NCI-H1694 (cell line): ENCODE measurements at places on chromosomes 2 and 18.

GRCh38 chr18:74314759-74315463, 728 bp upstream of the C18orf63 start:
- DNase-seq, result no peak

DNA sequence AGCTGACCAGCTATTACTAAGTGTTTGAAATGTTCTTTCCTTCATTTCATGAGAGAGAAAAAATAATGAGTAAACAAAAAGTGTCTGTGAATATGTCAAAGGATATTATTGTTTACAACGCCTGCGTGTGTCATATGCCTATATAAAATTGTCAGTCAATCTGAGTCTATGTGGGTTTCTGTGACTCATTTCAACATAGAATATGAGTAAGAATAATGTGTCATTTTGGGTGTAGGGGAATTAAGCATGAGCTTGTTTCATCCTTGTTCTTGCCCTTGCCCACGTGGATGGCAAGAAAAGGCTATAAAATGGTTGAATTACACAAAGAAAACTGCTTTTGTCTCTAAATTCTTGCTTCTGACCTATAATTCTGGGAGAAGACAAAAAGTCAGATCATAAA, 466.0 kb downstream of the PTH2R start:
- DNase-seq, result no peak

DNA sequence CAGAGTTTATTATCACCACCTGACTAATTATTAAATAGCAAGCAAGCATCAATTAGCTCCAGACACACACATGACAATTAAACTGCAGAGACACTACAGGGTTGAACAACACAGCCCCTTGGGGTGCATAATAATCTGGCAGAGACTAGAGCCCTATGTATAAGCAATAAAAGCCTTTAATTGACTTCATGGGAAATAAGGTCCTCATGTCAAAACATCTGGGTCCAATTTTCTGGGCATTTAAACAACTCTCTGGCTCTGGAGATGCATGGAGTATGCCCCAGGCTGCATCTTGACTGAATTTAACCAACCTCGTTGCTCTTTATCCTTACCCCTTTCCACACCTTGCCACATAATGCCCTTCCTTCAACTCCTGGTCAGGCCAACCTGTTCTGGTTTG, 270.7 kb upstream of the THUMPD2 start:
- no peak for DNase-seq

GRCh38 chr18:9055185-9055584, 47.3 kb upstream of the NDUFV2 start:
- DNase-seq, result no peak

DNA sequence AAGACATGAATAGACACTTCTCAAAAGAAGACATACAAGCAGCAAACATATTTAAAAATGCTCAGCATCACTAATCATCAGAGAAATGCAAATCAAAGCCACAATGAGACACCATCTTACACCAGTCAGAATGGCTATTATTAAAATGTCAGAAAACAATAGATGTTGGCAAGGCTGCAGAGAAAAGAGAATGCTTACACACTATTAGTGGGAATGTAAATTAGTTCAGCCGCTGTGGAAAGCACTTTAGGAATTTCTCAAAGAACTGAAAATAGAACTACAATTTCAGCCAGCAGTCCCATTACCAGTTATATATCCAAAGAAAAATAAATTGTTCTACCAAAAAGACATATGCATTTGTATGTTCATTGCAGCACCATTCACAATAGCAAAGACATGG, 61.7 kb downstream of the STRADB start:
- DNase-seq, result no peak

DNA sequence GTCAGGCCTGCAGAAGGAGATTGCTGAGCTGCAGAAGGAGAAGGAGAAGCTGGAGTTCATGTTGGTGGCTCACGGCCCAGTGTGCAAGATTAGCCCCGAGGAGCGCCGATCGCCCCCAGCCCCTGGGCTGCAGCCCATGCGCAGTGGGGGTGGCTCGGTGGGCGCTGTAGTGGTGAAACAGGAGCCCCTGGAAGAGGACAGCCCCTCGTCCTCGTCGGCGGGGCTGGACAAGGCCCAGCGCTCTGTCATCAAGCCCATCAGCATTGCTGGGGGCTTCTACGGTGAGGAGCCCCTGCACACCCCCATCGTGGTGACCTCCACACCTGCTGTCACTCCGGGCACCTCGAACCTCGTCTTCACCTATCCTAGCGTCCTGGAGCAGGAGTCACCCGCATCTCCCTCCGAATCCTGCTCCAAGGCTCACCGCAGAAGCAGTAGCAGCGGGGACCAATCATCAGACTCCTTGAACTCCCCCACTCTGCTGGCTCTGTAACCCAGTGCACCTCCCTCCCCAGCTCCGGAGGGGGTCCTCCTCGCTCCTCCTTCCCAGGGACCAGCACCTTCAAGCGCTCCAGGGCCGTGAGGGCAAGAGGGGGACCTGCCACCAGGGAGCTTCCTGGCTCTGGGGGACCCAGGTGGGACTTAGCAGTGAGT, 19.4 kb downstream of the FOSL2 start:
- no peak for DNase-seq

GRCh38 chr2:240960309-240960970, 38.0 kb upstream of the SNED1 start:
- DNase-seq, result no peak

DNA sequence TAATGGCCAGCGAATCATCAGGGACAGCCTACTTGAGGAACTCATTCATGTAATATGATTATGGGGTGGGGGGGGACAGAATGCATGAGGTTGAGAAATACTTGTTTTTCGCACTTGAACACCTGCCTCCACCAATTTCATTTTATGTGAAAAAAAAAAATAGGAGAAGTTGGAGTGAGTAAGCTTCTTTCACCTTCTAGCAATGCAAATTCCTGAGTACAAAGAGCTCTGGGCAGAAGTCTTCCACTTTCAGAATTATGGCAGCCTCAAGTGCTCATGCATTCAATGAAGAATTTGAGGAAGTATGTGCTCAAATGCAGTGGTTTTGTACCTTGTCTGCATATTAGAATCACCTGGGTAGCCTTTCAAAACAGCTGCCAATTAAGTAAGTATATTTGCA, 40.1 kb upstream of the GPD2 start:
- no peak for DNase-seq

GRCh38 chr2:75555701-75556100, 5.0 kb downstream of the EVA1A start:
- no peak for DNase-seq

GRCh38 chr18:48670751-48671560, 132.1 kb downstream of the CTIF start:
- DNase-seq, result no peak

GRCh38 chr18:7754258-7754657, 187.1 kb downstream of the PTPRM start:
- no peak for DNase-seq

- DNase-seq, result no peak
Observed at GRCh38 chr2:181949047-181949446, 36.6 kb upstream of the PPP1R1C start.

- no peak for DNase-seq
Observed at GRCh38 chr2:172813314-172813888, 77.8 kb downstream of the RAPGEF4 start.

DNA sequence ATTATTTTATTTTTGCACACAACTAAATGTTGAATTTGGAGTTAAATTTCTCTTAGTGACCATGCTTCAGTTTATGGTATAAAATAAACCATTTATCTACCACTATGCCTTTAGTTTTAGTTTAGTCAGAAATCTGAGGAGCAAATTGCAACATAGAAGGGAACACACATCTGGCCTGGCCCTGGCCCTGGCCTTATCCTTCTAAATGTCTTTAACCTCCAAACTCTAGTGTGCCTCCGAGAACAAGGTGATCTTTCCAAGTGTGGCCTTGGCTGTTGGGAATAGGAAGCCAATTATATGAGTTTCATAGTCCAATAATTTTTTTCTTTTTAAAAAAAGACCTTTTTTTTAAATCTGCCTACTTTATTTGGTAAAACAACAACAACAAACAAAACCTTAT, 31.8 kb upstream of the GREB1L start:
- DNase-seq, result no peak

- DNase-seq, result peak; percentile 91
Observed at GRCh38 chr2:237299906-237300305, 114.1 kb downstream of the COL6A3 start.

DNA sequence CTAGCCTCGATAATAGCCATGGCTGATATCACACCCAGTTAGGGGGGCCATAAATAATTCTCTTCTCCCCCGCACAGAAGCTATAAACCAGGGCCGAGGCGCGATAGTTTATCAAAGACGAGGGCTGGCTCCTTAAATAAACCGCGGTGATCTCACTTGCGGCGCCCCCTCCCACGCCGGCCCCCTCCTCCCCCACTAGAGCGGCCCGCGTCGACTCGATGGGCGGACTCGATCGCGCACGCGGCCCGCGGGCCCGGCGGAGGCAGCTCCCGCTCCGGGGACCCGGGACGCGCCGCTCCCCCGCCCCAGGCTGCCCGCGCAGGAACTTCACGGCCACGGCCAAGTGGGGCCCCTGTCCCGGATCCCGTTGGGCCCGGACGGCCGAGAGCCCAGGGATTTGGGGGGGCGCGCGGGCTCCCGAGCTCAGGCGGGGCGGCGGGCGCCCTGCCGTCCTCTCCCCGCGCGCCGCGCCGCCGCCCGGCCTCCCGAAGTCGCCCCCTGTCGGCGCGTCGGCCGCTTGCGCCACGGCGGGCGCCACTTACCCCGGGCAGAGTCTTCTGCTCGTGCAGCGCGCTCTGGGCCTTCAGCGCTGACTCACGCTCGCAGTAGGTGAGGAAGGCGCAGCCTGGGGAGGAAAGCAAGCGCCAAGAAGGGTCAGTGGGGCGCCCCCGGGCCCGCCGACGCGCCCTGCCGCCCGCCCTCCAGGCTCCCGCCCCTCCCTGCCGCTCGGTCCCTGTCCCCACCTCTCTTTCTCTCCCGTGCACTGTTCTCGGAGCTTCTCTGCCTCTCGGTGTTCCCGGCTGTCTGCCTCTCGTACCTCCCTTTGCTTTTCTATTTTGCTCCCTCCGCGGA, 80.4 kb downstream of the CELF4 start:
- no peak for DNase-seq

DNA sequence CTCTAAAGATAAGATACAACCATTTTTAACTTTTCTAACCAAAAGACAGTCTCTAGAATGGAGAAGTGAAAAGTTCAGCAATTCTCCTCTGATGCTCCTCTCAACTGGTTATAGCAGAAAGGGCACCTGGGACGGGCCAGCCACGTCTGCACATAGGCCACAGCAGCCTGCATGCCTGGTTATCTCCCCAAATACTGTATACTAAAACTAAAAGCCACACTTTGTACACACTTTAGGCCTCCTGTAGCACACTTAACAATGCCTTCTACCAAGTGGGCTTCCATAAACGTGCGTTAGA, 179.1 kb downstream of the ANKRD44 start:
- DNase-seq, result no peak

GRCh38 chr2:25824718-25825117, 53.6 kb downstream of the ASXL2 start:
- DNase-seq, result no peak

- DNase-seq, result no peak
Observed at GRCh38 chr18:42024131-42024530, 69.1 kb downstream of the PIK3C3 start.

GRCh38 chr2:70789304-70790135, 923 bp downstream of the FIGLA start:
- peak; percentile 69 for DNase-seq

GRCh38 chr2:223580951-223581350, 21.2 kb downstream of the SCG2 start:
- no peak for DNase-seq

GRCh38 chr2:82000606-82001005, 1696.1 kb upstream of the LRRTM1 start:
- DNase-seq, result no peak

GRCh38 chr2:81481994-81482368, 1177.4 kb upstream of the LRRTM1 start:
- DNase-seq, result peak; percentile 51
